ENCODE measurements at places on chromosomes 16 and 17. TPM values are rescaled to one million over a fixed set of nuclear protein-coding genes. Genes with fewer than 3 reads are reported as not detected.

Gene BTBD17
- not detected for total RNA-seq

Gene CDK3
- 1.6 TPM for total RNA-seq

Gene CLEC16A
- 15.6 TPM for total RNA-seq

Gene KLHL10
- not detected for total RNA-seq

Gene CHST5
- total RNA-seq: not detected

Gene MC1R
- total RNA-seq: 4.0 TPM

Gene TIGD7
- total RNA-seq: 7.5 TPM

Gene WFIKKN1
- total RNA-seq: 2.9 TPM

Gene CDH1
- 0.05 TPM for total RNA-seq

Gene ZNF469
- total RNA-seq: 0.37 TPM

Gene ADORA2B
- 20.8 TPM for total RNA-seq

Gene MILR1
- total RNA-seq: 6.3 TPM

Gene RGS11
- total RNA-seq: not detected

Gene KRTAP2-3
- total RNA-seq: 3.2 TPM

Gene GCGR
- total RNA-seq: not detected

Gene CNGB1
- total RNA-seq: not detected

Gene TBKBP1
- total RNA-seq: 2.6 TPM

Gene CENPV
- 10.5 TPM for total RNA-seq

Gene PTX4
- total RNA-seq: not detected

Gene C17orf113
- total RNA-seq: 0.44 TPM

Gene IST1
- total RNA-seq: 233 TPM

Gene CACNA1H
- not detected for total RNA-seq

Gene EPOP
- total RNA-seq: 1.8 TPM

Gene KRT23
- not detected for total RNA-seq

Gene PRAC2
- total RNA-seq: not detected

Gene ADAMTS18
- total RNA-seq: 0.12 TPM

Gene GUCY2D
- not detected for total RNA-seq

Gene ALOXE3
- total RNA-seq: not detected

Data from M059J (cell line).